Esophagus squamous epithelium (tissue), 5 donors: ENCODE measurements at places on chromosomes 3 and 15.

- no peak for DNase-seq
Measured at GRCh38 chr3:27325419-27325818, 43.8 kb downstream of the NEK10 start.

DNA sequence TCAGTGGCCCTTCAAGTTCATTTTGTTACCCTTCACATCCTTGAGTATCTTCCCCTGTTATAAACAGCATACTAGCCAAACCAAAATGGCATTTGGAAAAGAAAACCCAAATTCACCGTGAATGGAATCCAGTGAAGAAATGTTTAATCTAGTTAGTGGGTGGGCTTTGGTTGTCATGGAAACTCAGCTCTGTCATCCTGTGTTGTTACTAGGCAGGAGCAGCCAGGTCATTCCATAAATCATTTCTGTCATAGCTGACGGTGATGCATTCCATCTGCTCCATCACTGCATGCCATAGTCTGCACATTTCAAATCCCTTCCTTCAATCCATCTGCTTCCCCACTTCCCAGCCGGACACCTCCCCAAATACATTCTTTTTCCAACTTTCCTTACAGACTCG lies 140.4 kb upstream of the CGNL1 start:
- no peak for DNase-seq

DNA sequence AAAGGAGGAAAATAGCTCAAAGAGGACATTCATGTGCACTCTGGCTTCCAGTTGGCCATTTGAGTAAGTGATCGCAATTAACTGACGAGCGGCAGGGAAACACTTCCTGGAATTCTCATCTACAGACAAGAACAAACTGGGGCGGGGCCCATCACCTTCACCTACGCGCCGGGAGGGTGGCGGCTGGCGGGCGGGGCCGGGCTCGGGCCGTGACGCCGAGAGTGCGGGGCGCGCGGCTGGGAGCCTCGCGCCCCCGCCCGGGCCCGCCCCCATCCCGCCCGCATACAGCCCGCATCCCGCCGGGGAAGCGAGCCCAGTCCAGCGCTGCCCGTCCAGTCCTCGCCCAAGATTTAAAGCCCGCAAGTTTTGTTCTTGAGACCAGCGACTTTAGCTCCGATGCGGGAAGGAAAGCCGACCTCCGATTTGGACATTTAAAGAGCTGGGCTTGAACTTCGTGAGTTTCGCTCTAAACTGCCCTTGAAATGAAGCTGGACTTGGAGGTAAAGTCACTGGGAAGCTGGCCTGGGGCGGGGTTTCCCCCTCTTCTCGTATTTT lies at the start of gene B3GNT5:
TSS of gene B3GNT5 (plus strand) at position 281 of the 555 bp plus-strand sequence. CDS start 16,546 bp downstream, outside the sequence.
- no peak for DNase-seq

DNA sequence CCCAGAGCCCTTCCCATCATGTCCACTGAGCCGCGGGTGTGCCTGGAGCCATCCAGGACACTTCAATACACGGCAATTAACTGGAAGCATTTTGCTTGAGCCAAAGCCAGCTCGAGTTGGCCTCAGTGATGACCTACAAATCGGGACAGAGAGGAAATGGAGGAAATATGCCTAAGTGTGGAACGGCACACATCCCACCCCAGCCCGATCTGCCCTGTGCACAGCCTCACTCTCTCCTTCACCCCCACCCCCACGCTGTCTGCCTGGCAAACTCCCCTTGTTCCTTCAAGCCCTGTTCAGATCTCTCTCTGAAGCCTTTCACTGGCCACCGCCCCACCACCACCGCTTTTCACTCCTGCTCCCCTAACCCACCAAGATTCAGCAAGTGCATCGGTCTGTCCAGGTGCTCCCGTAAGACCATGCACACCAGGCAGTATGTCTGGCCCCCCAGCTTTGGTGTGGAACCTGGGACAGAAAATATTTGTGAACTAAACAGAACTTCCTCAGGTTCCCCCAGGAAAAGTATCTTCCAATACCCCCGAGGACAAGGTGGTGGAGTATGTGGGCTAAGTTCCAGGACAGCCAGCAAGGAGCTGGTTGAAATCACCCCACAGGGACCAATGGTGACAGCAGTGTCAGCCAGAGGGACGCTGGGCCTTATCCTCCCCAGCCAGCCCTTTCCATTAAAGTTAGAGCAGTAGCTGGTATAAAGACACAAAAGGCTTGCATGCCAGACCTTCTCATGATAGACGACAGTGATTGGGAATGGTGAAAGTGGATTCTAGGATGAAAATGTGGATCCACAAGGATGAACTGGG lies 83.7 kb downstream of the VGLL4 start:
- no peak for DNase-seq

- no peak for DNase-seq
Measured at GRCh38 chr3:178761024-178761423, 224.8 kb downstream of the KCNMB2 start.

- no peak for DNase-seq
Measured at GRCh38 chr3:43624619-43625305, 3.0 kb upstream of the ANO10 start.

DNA sequence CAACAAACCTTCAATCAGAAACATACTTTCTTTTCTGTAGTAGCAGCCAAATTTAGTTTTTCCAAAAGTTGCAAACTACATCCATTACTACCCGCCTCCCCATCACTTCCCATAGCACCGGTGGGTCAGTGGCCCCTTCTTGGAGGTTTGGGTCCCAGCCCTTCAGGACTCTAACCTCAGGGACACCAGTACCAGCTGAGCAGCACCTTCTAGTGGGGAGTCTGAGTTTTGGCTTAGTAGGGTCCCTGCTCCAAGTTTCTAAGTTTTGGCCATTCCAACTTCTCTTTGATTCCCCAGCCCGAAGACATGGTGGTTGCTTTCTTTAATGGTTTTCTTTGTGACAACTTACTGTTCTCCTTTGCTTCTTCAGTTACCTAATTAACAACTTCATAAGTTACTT lies 160.6 kb downstream of the ECT2 start:
- DNase-seq, result no peak

- no peak for DNase-seq
Measured at GRCh38 chr3:18223571-18223970, 201.6 kb downstream of the SATB1 start.

DNA sequence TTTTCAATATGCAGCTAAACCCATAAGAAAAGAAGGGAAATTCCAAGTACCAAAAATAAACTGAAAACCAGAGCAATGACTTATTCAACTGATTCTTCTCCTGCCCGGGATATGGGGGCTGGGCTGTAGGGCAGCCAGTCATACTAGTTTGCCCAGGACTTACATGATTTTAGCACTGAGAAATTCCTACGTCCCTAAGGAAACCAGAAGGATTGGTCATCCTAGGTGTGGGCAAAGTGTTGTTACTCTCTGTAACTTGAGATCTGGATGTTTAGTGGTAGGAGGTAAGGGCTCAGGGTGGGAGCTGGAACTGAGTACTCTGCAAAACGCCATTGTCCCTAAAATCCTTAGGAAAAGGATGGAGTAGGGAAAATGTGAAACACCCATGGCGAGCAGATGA lies 1.2 kb upstream of the DAZL start:
- no peak for DNase-seq

GRCh38 chr3:36215241-36215640 lies 165.1 kb upstream of the STAC start:
- no peak for DNase-seq

DNA sequence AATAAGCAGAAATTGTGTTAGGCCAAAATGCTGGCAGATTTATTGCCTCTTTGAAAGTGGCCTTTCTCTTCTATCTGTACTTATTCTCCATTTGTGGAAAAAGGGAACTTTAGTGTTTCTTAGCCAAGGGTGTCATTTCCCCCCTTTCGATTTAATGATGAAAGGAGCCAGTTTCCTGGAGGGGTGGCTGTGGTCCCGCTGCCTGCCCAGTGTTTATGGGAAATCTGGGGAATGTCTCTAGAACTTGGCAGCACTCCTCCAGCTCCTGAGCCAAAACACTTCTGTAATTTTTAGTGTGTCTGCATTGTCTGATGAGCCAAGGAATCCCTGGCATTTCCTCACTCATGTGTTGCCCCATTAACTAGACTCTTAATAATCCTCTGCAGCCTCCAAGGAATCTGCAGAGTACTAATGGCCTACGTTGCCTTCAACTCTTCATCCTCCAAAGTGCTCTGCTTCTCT lies 448.8 kb downstream of the GRM7 start:
- DNase-seq, result no peak

GRCh38 chr3:194049394-194049793 lies 86.6 kb upstream of the HES1 start:
- no peak for DNase-seq

- DNase-seq, result no peak
Measured at GRCh38 chr3:108037770-108038169, 53.1 kb downstream of the CD47 start.

- DNase-seq, result no peak
Measured at GRCh38 chr3:56468184-56469106, at the start of gene ERC2. ERC2 (minus strand) TSS chr3:56468467.

DNA sequence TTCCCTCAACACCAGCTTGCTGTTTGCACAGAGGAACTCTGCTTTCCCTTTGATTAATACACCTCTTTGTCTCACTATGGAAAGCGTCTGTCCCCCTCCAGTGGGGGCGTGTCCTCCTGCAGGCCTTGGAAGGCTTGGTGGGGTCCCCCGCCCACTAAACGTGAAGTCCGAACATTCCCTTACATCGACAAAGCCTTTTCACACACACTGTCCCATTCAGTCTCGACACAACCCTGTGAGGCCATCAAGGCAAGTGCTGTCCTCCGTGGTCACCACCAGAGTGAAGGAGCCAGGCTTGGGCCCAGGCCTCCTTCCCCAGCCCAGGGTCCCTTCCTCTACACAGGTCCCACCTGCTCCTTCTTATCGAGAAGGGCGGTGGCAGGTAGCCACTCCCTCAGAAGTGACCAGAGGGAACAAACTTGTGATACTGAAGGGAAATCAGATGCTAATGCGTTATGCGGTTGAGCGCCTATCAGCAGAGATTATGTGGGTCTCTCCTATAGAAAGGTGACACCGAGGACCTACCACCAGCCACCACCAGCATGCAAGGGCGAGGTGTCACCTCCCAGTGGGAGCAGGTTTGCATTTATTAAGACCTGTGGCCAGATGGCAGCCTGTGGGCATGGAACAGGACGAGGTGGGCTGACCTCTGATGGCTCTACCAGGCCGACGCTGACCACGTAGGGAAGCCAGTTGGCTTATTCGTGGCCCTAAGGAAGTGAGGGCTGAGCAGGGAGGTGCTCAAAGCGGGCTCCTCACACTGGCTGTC lies 6.6 kb downstream of the NRROS start:
- no peak for DNase-seq

DNA sequence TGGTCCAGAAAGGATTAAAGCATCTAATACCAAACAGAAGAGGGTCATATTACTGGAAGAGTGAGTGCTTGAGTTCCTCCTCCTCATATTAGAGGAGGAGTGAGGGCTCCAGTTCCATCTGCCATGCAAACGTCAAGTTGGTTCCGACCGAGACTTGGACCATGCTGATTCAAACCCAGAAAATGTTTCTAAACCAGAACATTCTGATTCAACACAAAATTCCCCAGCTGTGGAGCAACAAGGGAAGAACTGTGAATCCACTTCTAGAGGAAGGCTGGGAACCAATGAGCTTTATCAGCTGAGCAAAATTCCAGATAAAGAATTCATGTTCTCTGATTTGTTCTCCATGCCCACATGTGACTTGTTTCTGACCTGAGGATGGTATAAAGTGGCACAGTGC lies 135.6 kb upstream of the WNT5A start:
- no peak for DNase-seq
